ENCODE measurements at places on chromosomes 12 and 14. TPM values are rescaled to one million over a fixed set of nuclear protein-coding genes. Genes with fewer than 3 reads are reported as not detected.

The FSCB gene
- not detected for total RNA-seq

The HOXC9 gene
- total RNA-seq = 3.0 TPM

The DLGAP5 gene
- 0.73 TPM for total RNA-seq

The KRT74 gene
- total RNA-seq = 0.45 TPM

The PRR4 gene
- 7.9 TPM for total RNA-seq

The ABHD12B gene
- not detected for total RNA-seq

The CLEC9A gene
- total RNA-seq = 0.32 TPM

The ADCY6 gene
- 35.3 TPM for total RNA-seq

The SLC6A15 gene
- total RNA-seq = 0.45 TPM

Measured in prostate gland (tissue), 2 donors.